Activated T-helper 17 cell treated with anti-CD3 and anti-CD28 coated beads, Interleukin-2, amount 50 U/mL, for 72 hours (primary cell): ENCODE measurements at places on chromosomes 4 and X. TPM values are rescaled to one million over a fixed set of nuclear protein-coding genes. Genes with fewer than 3 reads are reported as not detected.

Gene CXCL10
- total RNA-seq = 1.1 TPM

Gene PPARGC1A
- total RNA-seq = not detected

Gene TMPRSS11A
- total RNA-seq = not detected

Gene GUCY1A1
- not detected for total RNA-seq

Gene ITM2A
- 97.8 TPM for total RNA-seq

Gene ENPP6
- 2.2 TPM for total RNA-seq

Gene MAP7D2
- total RNA-seq = 1.2 TPM

GRCh38 chrX:151985955-151986354, 11.5 kb upstream of the GABRE start:
- ATAC-seq = no peak

GRCh38 chr4:38323141-38323641, 340.8 kb upstream of the KLF3 start:
- ATAC-seq = no peak

GRCh38 chr4:36747277-36748129, 466.1 kb downstream of the DTHD1 start:
- ATAC-seq = no peak

DNA sequence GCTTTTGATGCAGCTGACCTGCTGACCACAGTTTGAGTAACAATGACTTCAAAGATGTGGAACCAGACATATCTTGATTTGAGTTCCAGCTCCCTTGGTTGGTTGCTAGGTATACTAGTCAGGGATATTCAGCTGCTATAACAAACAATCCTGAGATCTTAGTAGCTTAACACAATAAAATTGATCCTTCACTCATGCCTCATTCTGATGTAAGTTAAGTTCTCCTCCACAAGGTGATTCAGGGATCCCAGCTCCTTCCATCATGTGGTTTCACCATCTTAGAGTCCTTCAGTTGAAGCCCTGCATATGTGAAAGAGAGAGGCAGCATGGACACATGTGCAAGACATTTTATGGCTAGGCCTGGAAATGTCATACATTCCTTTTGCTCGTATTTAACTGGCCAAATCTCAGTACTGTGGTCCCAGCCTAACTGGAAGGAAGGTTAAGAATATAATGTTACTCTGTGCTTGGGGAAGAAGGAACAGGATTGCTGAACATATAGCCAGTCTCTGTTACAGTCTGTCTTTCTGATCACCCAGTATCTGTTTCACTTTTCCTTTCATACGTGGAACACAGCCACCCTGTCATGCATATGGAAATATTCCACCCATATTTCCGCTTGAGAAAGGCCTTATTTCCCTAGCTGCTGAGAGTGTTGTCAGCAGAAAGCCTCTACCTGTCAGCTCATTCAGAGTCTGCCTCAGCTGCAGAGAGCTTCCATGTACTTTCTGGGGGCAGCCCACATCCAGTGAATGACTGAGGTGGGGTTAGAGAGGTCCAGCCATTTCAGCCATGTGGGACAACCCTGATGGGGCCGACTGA, 7.1 kb downstream of the SMIM9 start:
- peak; percentile 88 for ATAC-seq

GRCh38 chrX:38041237-38041636, 34.9 kb downstream of the SYTL5 start:
- ATAC-seq = no peak

DNA sequence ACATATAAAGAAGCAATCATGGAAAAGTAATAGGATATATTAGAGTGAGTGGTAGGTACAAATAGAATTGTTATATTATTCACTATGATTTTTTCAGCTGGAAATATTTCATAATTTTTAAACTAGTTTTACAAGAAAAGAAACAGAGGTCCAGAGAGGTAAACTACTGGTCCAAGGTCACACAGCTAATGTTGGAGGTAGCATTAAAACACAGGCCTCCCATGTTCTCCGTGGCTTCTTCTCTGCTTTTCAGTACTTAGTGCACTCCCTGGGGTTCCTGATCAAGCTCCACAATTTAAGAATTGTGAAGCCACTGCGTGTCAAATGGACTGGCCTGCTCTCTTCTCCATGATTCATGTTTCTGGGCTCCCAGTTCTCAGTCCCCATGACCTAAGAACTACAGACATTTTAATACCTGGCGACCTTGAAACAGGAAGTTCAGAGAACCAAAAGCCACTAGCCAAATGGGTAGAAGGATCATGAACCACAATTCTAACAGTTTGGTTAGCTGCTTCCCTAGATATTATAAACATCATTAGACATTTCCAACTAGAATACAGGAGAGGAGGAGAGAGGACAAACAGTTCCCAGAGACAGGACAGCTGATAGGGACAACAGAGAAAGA, 172.0 kb upstream of the KLF3 start:
- ATAC-seq = peak; percentile 54

DNA sequence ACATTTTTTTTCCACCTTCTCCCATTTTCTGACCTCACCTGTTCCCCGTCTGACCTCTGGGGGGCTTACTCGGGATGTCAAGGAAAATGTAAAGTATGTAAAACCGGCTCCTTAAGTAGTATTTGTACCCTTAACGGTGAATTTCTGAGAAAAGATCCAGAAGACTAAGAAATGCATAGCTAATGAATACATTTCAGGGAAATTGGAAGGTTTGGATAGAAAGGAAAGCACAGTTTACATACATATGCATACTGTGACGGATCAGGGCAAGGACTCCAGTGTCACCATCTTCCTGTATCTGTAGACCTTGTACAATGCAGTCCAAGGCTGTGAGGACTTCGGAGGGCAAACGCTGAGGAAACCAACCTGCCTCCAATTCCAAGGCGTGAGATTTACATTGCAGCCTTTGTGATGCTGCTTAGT, 2185.9 kb upstream of the TENM3 start:
- no peak for ATAC-seq

DNA sequence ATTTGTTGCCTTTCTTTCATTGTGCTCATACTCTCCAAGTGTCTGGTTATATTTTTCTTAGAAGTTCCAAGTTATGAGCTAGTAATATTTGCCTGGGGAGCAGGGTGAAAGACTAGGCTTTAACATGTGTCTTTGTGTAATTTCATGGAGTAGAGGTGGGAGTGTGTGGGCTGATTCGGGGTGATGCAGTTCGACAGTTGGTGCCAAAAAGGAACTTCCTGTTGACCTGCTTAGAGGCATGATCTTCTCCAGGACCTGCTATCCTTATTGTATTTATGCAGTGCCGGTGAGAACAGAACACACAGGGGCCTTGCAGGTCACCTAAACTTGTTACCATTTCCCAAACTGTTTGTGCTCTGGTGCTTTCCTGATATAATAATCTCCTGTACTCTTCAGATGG, 21.2 kb downstream of the USP53 start:
- ATAC-seq = no peak
